ENCODE measurements at places on chromosomes 3 and 15.

DNA sequence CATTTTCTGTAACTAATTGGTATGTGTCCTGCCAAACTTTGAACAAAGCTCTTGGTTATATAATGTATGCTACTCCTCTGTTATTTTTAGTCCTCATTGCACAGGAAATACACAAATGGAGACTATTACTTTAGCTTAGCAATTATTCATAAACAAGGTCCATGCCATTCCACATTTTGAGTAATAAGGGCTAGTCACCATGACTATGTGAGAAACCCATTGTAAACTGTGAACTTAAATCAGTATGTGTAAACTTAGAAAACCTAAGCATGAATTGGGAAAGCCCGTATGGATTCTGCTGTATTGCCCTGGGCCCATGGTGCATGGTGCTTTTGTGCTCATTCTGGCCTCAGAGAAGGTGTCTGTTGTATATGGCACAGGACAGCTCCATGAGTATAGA lies 100.3 kb downstream of the HCN4 start:
- DNase-seq, result no peak

- DNase-seq, result no peak
Measured at GRCh38 chr3:34650131-34650530, 851.7 kb downstream of the PDCD6IP start.

DNA sequence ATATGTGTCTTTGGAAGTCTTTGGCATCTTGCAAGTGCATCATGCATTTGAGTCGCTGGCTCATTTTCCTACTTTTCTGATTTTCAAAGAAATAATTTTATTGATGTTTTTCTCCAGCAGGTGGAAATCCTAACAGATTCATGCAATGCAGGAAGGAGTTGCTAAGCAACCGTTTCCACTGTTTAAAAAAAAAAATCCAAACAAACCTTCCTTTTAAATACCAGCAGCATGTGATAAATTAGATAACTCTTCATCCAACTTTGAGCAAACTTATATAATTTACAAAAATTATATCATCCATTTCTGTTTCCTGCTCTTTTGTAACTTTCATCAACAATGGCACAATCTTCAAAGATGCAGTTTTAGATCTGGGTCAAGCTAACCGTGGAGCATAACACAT lies 364.1 kb downstream of the MFSD1 start:
- no peak for DNase-seq

DNA sequence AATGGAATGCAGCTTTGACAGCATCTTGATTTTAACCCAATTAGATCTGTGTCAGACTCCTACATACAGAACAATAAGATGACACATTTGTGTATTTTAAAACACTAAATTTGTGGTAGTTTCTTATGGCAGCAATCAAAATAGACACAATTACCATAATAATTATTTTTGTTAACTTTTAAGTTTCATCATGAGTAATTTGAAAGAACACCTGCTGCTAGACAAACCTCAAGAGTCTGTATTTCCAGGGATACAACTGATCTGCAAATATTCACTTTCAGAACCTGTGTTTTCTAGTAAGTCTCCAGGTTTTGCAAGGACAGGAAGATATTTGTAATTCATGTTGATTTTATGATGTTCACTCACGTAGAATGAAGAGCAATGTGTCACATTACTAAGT lies 736.8 kb downstream of the DIPK2A start:
- no peak for DNase-seq

- DNase-seq, result peak; percentile 82
Measured at GRCh38 chr15:76139368-76140073, 79.7 kb downstream of the TMEM266 start.

- peak; percentile 62 for DNase-seq
Measured at GRCh38 chr3:183244981-183245476, 8.0 kb upstream of the B3GNT5 start.

DNA sequence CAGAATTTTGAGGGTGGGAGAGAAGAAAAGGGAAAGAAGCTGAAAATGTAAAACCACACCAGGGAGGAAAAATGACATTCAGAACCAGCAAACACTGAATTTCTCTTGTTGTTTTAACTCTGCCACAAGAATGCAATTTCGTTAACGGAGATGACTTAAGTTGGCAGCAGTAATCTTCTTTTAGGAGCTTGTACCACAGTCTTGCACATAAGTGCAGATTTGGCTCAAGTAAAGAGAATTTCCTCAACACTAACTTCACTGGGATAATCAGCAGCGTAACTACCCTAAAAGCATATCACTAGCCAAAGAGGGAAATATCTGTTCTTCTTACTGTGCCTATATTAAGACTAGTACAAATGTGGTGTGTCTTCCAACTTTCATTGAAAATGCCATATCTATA lies 15.5 kb downstream of the GREM1 start:
- no peak for DNase-seq

DNA sequence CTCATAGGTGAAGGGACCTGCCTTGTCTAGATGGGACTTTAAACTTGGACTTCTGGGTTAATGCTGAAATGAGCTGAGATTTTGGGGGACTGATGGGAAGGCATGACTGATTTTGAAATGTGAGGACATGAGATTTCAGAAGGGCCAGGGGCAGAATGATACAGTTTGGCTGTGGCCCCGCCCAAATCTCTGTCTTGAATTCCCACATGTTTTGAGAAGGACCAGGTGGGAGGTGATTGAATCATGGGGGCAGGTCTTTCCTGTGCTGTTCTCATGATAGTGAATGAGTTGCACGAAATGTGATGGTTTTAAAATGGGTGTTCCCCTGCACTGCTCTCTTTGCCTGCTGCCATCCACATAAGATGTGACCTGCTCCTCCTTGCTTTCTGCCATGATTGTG lies 42.8 kb downstream of the ILDR1 start:
- no peak for DNase-seq

DNA sequence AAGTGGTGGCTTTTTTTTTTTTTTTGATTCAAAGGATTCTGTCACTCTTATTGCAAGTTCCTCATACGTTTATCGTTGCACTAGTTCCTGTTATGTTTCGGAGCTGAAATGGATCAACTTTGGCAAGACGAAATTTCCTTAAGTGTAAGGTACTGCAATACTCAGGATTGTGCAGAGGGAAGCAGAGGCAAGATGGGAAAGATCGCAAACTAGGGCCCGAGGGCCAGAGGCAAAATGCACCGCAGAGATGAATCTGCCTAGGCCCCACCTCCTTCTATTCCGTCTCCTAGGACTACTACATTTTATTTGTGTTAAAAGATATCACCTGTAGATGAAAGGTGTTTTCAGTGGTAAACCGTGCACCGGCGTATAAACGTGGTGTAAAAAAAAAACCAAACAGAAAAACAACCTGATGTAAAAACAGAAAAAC lies 331 bp downstream of the RNU6-1 start:
- no peak for DNase-seq

DNA sequence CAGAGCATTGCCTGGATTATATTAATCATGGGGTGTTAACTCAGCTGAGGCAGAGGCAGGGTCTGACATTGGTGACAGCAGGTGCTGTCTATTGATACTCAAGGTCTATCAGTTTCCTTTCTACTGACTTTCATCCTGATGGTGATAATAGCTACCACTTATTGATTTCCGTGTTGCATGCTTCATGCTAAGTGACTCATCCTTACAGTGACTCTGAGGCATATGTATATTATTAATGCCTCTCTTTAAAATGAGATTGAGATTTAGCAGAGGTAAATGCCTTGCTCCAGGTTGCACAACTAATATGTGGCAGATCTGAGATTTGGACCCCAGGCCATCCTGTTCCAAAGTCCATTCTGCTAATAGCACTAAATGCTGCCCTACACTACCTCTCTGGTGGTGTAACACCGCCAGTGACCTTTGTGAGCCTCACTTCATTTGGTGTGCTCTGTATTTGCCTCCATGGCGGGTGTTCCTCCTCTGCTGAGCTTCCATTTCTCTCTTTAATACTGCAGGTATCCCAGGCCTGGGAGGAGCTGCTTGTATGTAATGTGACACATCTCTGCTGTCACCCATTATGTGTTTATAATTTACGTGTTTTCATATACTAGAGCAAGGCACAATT lies 50.4 kb downstream of the GPR171 start:
- DNase-seq, result no peak

- DNase-seq, result no peak
Measured at GRCh38 chr3:1232276-1232675, 139.5 kb downstream of the CNTN6 start.

Measured in Calu3 (cell line).